ENCODE measurements at places on chromosomes 11 and 22. TPM values are rescaled to one million over a fixed set of nuclear protein-coding genes. Genes with fewer than 3 reads are reported as not detected.

ST14 gene
- total RNA-seq, result 0.06 TPM

SCN4B gene
- total RNA-seq, result 0.19 TPM

FAM227A gene
- total RNA-seq, result 0.40 TPM

GVQW3 gene
- 2.2 TPM for total RNA-seq

TMEM126B gene
- total RNA-seq, result 56.1 TPM

SCGB1D1 gene
- not detected for total RNA-seq

SYNGR1 gene
- 4.2 TPM for total RNA-seq

OSM gene
- 21.1 TPM for total RNA-seq

PDE2A gene
- total RNA-seq, result 0.29 TPM

PVALB gene
- total RNA-seq, result not detected

IRAG1 gene
- total RNA-seq, result not detected

RASL10A gene
- total RNA-seq, result not detected

KRTAP5-1 gene
- not detected for total RNA-seq

MOV10L1 gene
- not detected for total RNA-seq

TENM4 gene
- total RNA-seq, result not detected

OOSP2 gene
- total RNA-seq, result not detected

GRM5 gene
- total RNA-seq, result not detected

MACROD1 gene
- total RNA-seq, result 20.6 TPM

PAX6 gene
- total RNA-seq, result not detected

ACRV1 gene
- total RNA-seq, result not detected

ATP6V1E1 gene
- total RNA-seq, result 90.3 TPM

MS4A15 gene
- not detected for total RNA-seq

IGSF9B gene
- total RNA-seq, result 23.1 TPM

SLC22A25 gene
- not detected for total RNA-seq

OR51A2 gene
- not detected for total RNA-seq

GAL3ST1 gene
- total RNA-seq, result not detected

OR2D2 gene
- total RNA-seq, result not detected

OR8H2 gene
- total RNA-seq, result not detected

ATM gene
- total RNA-seq, result 45.6 TPM

APOA5 gene
- total RNA-seq, result not detected

MUC2 gene
- total RNA-seq, result not detected

C22orf31 gene
- not detected for total RNA-seq

CD3D gene
- total RNA-seq, result 407 TPM

ANO9 gene
- total RNA-seq, result 21.9 TPM

CTSD gene
- 104 TPM for total RNA-seq

TRIM49 gene
- total RNA-seq, result not detected

OR10A2 gene
- total RNA-seq, result not detected

DBX1 gene
- total RNA-seq, result not detected

LRRC55 gene
- total RNA-seq, result not detected

GAS2L1 gene
- total RNA-seq, result 0.78 TPM

IL18 gene
- not detected for total RNA-seq

ANO1 gene
- not detected for total RNA-seq

AQP11 gene
- 0.55 TPM for total RNA-seq

SULT4A1 gene
- total RNA-seq, result not detected

SCGB1C1 gene
- not detected for total RNA-seq

KIF18A gene
- total RNA-seq, result 13.5 TPM

SLC22A8 gene
- total RNA-seq, result not detected

MMP11 gene
- 0.42 TPM for total RNA-seq

POTEH gene
- total RNA-seq, result not detected

DEPDC7 gene
- total RNA-seq, result 2.5 TPM
